Glomerular endothelial cell (primary cell): ENCODE measurements at places on chromosomes 12 and 14. TPM values are rescaled to one million over a fixed set of nuclear protein-coding genes. Genes with fewer than 3 reads are reported as not detected.

- DNase-seq = no peak
Measured at GRCh38 chr12:51285843-51286242, 15.6 kb upstream of the SMAGP start.

GRCh38 chr12:92582893-92583292 is 119.9 kb upstream of the PLEKHG7 start:
- DNase-seq = no peak

DNA sequence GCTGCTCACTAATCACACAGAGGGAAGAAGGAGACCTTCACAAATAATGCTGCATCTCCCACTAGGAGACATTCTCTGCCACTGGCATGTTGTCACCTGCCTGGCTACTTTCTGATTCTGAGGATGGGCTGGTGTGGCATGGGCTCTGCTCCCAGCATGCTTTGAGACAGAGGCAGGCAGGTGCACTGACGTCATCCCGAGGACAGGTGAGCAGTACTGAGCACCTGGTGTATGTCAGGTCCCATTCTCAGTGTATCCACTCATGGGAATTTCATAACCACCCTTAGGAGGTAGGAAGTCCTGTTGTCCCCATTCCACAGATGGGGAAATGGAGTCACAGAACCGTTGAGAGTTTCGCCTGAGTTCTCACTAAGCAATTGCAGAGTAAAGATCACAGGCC is 597.9 kb downstream of the VRK1 start:
- DNase-seq = no peak

- DNase-seq = no peak
Measured at GRCh38 chr12:112149596-112149995, 24.2 kb downstream of the TRAFD1 start.

GRCh38 chr12:65306366-65307168 is 28.1 kb downstream of the MSRB3 start:
- peak; percentile 52 for DNase-seq

GRCh38 chr12:121933522-121934308 is 15.3 kb downstream of the CFAP251 start:
- DNase-seq = no peak

The OVCH1 gene
- not detected in 2 replicates for total RNA-seq

The CLEC2A gene
- not detected in 2 replicates for total RNA-seq
